Activated CD4-positive, alpha-beta T cell treated with anti-CD3 and anti-CD28 coated beads, Interleukin-2, amount 50 U/mL, for 16 hours (primary cell): ENCODE measurements at places on chromosomes 6 and 20.
A peak's percentile ranks its signal among the peaks of the same experiment; 100 is the strongest.

GRCh38 chr6:40692337-40692736, 105.2 kb upstream of the LRFN2 start:
- no peak for DNase-seq

- no peak for DNase-seq
Measured at GRCh38 chr6:20686142-20686541, 151.9 kb downstream of the CDKAL1 start.

GRCh38 chr20:39245685-39246311, 283.7 kb downstream of the DHX35 start:
- DNase-seq = no peak

- peak; percentile 78 for DNase-seq
Measured at GRCh38 chr6:90393232-90393884, 96.7 kb upstream of the BACH2 start.

DNA sequence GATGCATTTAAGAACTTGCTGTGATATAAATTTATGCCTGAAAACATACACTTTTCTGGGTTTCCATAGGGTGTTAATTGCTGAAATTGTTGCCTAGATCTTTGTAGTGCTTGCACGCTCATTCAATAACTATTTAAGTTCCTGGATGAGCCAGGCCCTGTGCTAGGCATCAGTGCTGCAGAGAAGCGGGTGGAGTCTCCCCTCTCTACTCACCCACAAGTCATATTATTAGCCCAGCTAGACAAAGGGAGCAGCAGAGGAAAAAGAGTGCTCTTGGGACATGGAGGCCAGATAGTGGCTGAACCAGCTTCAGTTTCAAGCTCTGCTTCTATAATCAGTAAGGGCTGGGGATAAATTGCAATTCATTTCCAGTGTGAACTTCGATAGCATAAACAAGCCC, 329.1 kb downstream of the TFAP2B start:
- no peak for DNase-seq

DNA sequence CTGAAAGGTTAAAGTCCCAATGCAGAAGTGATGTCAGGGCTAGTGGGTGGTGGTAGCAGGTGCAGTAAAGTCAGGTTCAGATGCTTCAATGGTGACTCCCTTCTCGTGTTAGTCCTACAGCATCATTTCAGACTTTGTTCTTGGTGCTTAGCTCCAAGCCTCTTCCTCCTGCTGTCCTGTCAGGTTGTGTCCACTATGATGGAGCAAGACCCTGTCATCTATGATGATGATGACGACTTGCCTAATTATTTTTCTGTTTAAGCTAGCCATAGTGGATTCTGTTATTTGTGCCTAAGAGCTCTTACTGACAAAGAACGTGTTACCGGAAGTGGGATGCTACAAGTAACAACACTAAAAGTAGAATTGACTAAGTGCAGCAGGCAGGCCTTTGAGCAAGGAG, 5.0 kb upstream of the FERMT1 start:
- DNase-seq = no peak

GRCh38 chr20:41249411-41250281, 67.9 kb downstream of the ZHX3 start:
- DNase-seq = no peak

- DNase-seq = no peak
Measured at GRCh38 chr6:22343864-22344263, 47.0 kb upstream of the PRL start.

GRCh38 chr20:59391975-59392374, 91.6 kb downstream of the EDN3 start:
- DNase-seq = no peak

DNA sequence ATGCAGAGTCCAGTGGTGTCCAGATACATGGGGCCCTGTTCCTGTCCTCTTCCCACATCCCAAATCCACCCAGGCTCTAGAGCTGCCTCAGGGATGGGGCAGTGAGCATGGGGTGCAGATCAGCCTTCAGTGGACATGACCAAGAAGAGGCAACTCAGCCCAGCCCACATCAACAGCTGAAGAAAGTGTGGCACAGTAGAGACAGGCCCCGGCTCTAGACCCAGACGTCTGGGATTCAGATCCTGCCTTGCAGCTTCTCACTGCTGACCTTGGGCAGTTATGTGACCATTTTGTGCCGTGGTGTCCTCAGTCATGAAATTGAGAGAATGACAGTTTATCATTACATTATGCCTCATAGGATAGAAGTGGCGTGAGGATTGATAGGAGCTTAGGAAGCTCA, 54.6 kb upstream of the CST7 start:
- no peak for DNase-seq

- DNase-seq = peak; percentile 3
Measured at GRCh38 chr20:1803061-1803931, 91.9 kb upstream of the SIRPA start.

- no peak for DNase-seq
Measured at GRCh38 chr20:21360705-21361104, 36.6 kb downstream of the NKX2-4 start.

GRCh38 chr6:82951389-82951788, 114.3 kb downstream of the UBE3D start:
- no peak for DNase-seq

DNA sequence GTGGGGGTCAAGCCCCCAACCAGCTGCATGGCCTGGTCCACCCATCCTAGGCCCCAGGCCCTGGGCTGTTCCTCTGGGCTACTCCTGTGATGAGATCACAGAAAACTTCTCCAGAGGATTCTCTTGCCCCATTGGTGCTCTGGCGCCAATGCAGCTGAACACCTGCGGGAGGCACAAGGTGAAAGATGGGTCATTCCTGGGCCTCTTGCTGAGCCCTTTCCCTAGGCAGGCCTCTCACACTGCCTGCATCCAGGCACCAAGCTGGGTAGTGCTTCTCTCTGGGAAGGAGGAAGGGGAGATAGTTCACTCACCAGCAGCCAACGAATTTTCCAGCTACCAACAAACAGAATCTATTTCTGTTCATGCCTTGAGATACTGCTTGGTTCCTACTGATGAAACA, 142.1 kb downstream of the PXDC1 start:
- DNase-seq = no peak

GRCh38 chr6:72825315-72825911, 203.5 kb downstream of the KCNQ5 start:
- no peak for DNase-seq

GRCh38 chr6:157392927-157393668, 12.1 kb downstream of the ZDHHC14 start:
- no peak for DNase-seq
